Cardiac fibroblast (primary cell): ENCODE measurements at places on chromosomes 3 and 15.

DNA sequence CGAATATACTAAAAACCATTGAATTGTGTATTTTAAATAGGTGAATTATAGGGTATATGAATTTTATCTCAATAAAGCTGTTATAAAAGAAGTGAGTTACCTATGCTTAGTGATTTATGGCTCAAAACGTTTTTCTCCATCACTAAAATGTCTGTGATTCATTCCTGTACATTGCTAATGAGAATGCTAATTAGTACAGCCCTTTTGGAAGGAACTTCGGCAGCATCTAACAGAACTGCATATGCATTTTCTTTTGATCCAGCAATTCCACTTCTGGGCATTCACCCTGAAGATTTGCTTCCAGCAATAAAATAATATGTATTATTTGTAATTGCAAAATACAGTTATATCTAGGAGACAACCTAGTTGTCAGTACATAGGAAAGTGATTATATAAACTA lies 53.6 kb downstream of the TCF12 start:
- no peak for DNase-seq

DNA sequence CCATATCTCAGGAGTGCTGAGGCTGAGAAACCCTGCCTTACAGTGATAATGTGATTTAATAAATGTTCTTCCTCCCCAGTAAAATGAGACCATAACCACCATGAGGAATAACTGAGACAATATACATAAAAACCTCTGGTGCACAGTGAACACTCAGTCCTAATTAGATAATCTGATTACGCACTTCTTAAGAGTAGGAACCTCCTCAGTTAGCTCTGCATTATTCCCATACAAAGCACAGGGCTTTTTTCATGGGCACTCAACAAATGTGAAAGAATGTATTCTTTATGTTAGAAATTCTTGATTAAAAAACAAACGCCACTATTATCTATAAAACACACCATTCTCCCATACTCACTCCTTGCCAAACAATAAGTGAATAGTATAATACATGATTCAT lies 97.0 kb downstream of the TNIK start:
- DNase-seq, result no peak

- DNase-seq, result no peak
Measured at GRCh38 chr15:92463826-92464225, 70.1 kb downstream of the ST8SIA2 start.

GRCh38 chr15:96243701-96244100 lies 86.8 kb upstream of the NR2F2 start:
- DNase-seq, result no peak

- peak; percentile 37 for DNase-seq
Measured at GRCh38 chr3:197367081-197367780, 68.8 kb upstream of the DLG1 start.

- peak; percentile 30 for DNase-seq
Measured at GRCh38 chr3:46946856-46947545, 29.5 kb downstream of the CCDC12 start.

DNA sequence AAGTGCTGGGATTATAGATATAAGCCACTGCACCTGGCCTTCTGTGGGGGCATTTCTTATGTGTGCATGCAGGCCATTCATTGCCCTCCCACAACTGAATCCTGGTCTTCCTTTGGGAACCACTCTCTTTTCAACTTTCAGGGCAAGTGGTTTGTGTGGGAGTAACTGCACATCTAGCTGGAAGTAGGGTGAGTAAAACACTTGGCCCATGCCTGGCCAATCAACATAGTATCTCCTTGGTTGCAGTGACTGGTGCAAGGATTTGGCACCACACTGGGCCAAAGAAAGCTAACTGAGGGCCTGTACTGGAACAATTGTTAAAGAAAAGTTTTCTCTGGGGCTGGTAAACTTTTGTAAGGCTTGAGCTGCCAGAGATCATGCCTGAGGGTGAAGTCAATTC lies 189.2 kb upstream of the FEZF2 start:
- DNase-seq, result peak; percentile 71

DNA sequence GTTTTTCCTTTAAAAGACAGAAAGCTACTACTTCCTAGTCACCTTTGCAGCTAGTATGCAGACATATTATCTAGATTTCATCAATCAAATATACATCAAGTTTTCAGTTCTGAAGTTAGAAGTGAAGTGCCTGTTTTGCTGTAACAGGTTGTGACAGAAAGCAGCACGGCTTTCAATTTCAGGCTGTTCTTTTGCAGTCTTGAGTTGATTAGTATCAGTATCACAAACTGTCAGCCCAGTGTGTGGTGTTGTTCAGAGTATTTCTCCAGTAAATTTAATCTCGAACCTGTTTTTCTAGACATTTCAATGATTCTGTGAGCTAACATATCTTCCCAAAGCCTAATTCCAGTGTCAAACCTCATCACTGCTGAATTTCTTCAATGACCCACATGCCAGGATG lies 1050.8 kb downstream of the DIPK2A start:
- DNase-seq, result no peak

DNA sequence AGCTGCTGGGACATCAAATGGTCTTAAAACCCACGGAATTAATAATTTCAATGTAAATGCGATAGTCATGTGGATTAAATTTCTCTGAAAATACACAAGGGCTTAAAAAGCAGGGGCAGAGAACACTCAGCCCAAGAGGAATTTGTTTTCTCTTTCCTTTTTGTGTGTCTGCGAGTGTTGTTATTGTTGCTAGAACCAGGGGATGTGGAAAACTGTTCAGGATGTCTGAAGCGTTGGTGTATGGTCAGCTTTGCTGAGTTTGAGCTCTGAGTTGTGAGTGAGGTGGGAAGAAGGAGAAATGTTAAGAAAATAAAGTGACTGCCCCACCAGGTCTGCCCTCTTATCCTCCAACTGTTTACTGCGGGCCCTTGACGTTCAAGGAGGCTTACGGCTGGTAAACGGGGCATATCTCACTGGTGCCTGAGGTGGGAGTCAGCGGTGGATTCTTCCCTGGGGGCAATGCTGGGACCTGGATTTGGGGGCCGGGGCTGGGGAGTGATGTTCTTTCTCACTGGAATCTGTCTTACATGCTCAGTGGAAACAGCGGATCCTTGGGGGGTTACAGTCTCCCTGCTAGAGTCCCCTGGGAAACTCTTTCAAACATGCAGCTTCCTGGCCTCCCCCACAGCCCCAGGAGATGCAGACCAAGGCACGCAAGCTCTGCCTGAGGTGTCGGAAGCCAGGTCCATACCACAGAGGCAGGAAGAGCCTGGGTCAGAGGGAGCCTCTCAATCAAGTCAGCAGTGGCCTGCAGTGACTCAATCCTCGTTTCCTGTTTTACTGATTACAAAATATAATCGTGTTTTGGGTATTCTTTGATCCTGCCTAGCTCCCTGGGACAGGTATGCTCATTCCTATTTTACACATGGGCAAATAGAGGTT lies 41.8 kb downstream of the ITGA11 start:
- DNase-seq, result peak; percentile 77

GRCh38 chr3:22231061-22231460 lies 480.1 kb upstream of the ZNF385D start:
- peak; percentile 48 for DNase-seq

- peak; percentile 39 for DNase-seq
Measured at GRCh38 chr3:99943931-99944761, 126.5 kb downstream of the CMSS1 start.

- DNase-seq, result no peak
Measured at GRCh38 chr3:65810302-65810701, 228.4 kb downstream of the MAGI1 start.

- no peak for DNase-seq
Measured at GRCh38 chr15:70443486-70444273, 319.7 kb downstream of the UACA start.

GRCh38 chr15:69466733-69467132 lies 14.1 kb downstream of the RPLP1 start:
- no peak for DNase-seq

- peak; percentile 33 for DNase-seq
Measured at GRCh38 chr15:56813995-56814394, 80.7 kb upstream of the ZNF280D start.

- DNase-seq, result no peak
Measured at GRCh38 chr3:135514060-135514448, 451.5 kb upstream of the PPP2R3A start.

GRCh38 chr3:40387001-40387894 lies at the start of gene ENTPD3:
Gene ENTPD3 (plus strand): TSS chr3:40387184. CDS start chr3:40388058, 874 bp downstream.
- no peak for DNase-seq

GRCh38 chr3:9727743-9728142 lies 3.8 kb upstream of the BRPF1 start:
- peak; percentile 59 for DNase-seq

DNA sequence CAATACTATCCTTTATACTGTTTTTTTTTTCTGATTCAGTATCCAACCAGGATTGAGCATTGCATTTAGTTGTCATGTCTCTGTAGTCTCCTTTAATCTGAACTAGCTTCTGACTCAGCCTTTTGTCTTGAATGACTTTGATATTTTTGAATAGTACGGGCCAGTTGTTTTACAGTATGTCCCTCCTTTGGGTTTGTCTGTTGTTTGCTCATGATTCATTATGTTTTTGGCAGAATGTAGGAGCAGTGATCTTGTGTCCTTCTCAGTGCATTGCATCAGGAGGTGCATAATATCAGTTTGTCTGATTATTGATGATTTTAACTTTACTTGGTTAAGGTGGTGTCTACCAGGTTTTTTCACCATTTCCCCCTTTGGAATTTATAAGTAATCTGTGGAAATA lies 20.5 kb downstream of the EXOG start:
- no peak for DNase-seq

- no peak for DNase-seq
Measured at GRCh38 chr3:32125012-32125411, 18.6 kb downstream of the GPD1L start.

DNA sequence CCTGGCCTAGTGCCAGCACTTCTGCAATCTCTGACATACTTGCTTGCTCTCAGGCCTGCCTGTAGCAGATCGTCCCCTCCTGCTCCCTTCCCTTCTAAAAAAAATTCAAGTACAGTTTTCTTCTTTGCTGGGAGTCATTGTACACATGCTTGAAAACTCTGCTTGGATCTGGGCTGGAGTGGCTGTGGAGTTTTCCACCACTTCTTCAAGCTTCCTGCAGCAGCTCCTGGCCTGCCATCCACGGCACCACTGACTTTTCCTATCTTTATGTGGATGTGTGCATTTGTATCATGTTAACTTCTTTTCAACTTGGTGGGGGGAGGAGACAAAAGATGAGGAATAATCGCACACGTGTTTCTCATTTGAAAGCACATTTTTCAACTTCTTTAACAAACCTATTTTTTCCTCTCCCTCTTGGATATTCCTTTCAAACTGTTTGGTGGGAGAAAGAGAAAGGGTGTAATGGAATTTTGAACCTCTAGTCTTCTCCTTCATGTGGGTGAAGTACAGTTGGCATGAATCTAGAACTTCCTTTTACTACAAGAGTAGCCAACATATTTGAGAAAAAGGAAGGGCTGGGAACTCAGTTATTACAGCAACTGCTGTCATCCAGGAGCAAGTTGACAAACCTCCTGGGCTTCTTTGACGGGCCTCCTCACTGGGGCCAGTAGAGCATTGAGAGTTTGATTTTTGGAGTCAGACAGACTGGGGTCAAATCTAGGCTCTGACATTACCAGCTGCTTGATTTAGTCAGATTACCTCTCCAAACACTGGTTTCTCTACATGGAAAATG lies 61.2 kb upstream of the LRTM1 start:
- peak; percentile 88 for DNase-seq
